ENCODE measurements at places on chromosomes 4 and X.

- no peak for DNase-seq
These were observed 65.4 kb downstream of the NKX6-1 start for GRCh38 chr4:84433633-84434222.

- DNase-seq, result no peak
These were observed 55.5 kb upstream of the PCDH18 start for GRCh38 chr4:137587796-137588195.

GRCh38 chr4:10738826-10739489 is 54.4 kb upstream of the CLNK start:
- DNase-seq, result no peak

DNA sequence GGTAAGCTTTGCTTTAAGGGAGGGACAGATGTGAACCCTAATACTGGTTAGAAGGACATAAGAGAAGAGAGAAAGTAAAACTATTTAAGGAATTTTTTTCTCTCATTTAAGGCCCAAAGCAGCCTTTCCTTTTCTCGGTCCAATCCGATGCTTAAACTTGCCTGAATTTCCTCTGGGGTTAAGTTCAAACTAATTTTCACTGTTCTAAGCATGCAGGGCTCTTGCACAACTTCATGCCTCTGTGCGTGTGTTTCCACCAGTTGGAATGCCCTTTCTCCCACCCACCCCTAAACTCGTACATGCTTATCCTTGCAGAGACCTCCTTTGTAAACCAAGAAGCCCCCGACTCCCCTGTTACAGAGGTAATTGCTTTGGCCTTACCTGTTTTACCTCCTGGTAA is 204.7 kb downstream of the CBR4 start:
- no peak for DNase-seq

- DNase-seq, result peak; percentile 14
These were observed 498 bp downstream of the RBMX start for GRCh38 chrX:136880003-136880451.

Measured in substantia nigra (tissue), 51 donors.